CD4-positive, alpha-beta memory T cell (primary cell): ENCODE measurements at places on chromosomes 2 and 18. TPM values are rescaled to one million over a fixed set of nuclear protein-coding genes. Genes with fewer than 3 reads are reported as not detected.
A peak's percentile ranks its signal among the peaks of the same experiment; 100 is the strongest.

Gene STON1
- total RNA-seq = 4.4 TPM

Gene SCN1A
- not detected for total RNA-seq

Gene CD8B2
- total RNA-seq = not detected

Gene ATP8B1
- not detected for total RNA-seq

Gene REG1B
- total RNA-seq = not detected

Gene MROH2A
- not detected for total RNA-seq

Gene NEURL3
- total RNA-seq = 0.22 TPM

Gene SYT4
- total RNA-seq = not detected

Gene STEAP3
- 0.32 TPM for total RNA-seq

GRCh38 chr18:39911716-39912115 lies 2043.3 kb upstream of the PIK3C3 start:
- DNase-seq = no peak
- no peaks in the 10 kb centered on the region for H3K36me3 ChIP-seq
- no peak overlapping the region for H3K4me3 ChIP-seq

DNA sequence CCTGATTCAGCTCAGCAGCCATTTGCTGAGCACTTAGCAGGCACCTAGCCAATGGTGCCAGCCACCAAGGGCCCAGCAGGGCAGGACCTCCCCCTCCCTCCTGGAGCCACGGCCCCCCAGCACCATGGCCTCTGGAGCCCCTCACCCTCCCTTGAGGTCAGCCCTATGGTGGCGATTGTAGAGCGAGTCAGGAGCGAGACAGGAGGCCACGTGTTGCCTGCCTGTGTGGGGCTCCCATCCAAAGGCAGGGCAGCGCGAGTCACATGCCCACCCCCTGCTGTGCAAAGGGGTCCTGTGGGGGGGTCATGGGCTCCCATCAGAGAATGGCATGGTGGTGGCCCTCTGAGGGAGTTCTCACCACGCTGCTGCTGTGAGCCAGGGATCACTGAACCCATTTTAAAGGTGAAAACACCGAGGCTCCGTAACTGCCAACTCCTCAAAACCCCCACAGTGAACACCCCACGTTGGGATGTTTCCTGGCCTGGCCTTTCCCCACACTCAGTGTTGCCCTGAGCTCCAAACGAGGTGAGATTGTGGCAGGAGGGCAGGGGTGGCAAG lies 35.6 kb downstream of the RAMP1 start:
- no peak overlapping the region for H3K27ac ChIP-seq
- H3K36me3 ChIP-seq = no peaks in the 10 kb centered on the region
- no peak for DNase-seq
- no peaks in the 10 kb centered on the region for H3K27me3 ChIP-seq
- no peak overlapping the region for H3K4me3 ChIP-seq

DNA sequence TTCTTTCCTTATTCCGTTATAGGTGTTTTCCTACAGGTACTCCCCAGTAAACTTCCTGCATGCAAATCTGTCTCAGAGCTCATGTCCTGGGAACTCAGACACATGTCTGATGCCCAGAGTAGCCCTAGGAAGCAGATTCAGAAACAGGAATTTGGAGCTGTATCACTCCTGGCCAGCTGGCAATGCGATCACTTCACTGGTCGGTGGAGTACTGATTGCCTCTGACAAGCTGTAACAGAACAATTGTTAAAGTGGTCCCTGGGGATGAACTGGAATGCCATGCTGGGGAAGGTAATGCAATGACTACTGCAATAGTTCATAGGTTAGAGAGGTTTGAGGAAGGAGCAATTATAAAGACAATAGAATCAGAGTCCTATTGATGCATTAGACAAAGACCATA lies 131.6 kb upstream of the DOCK10 start:
- DNase-seq = no peak
- H3K27ac ChIP-seq = no peak overlapping the region
- no peaks in the 10 kb centered on the region for H3K4me1 ChIP-seq
- H3K36me3 ChIP-seq = no peaks in the 10 kb centered on the region
- no peak overlapping the region for H3K4me3 ChIP-seq

DNA sequence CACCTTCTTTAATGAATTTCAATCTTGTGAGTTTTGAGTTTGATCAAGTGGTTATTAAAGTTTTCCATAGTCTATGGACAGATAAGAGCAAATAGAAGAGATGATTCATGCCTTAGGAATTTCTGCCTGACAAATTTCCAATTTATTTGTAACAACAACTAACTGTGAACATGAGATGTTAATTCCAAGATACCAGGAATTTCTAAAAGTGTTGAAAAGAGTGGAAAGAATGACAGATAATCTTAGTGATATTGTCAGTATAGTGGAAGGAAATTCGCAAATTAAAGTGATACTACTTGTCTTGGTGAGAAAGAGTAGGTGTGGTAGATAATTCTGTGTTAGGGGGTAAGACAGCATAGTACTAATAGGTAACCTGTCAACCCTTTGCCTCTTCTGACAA lies 82.4 kb downstream of the AGPS start:
- DNase-seq = no peak
- H3K36me3 ChIP-seq = no peaks in the 10 kb centered on the region
- no peak overlapping the region for H3K4me3 ChIP-seq
- H3K4me1 ChIP-seq = no peaks in the 10 kb centered on the region

- DNase-seq = no peak
- H3K4me3 ChIP-seq = no peak overlapping the region
- no peak overlapping the region for H3K27ac ChIP-seq
These were observed 50.9 kb downstream of the BIN1 start for GRCh38 chr2:127056086-127056485.

GRCh38 chr2:19988600-19988999 lies 1.3 kb downstream of the WDR35 start:
- H3K4me3 ChIP-seq = no peak overlapping the region
- no peaks in the 10 kb centered on the region for H3K36me3 ChIP-seq
- H3K4me1 ChIP-seq = peaks cover 16% of the 10 kb centered on the region

- H3K4me3 ChIP-seq = no peak overlapping the region
- H3K27ac ChIP-seq = no peak overlapping the region
- peaks cover 17% of the 10 kb centered on the region for H3K36me3 ChIP-seq
- H3K27me3 ChIP-seq = no peaks in the 10 kb centered on the region
- peaks cover 48% of the 10 kb centered on the region for H3K4me1 ChIP-seq
These were observed 67.6 kb upstream of the MCFD2 start for GRCh38 chr2:46983065-46983801.

DNA sequence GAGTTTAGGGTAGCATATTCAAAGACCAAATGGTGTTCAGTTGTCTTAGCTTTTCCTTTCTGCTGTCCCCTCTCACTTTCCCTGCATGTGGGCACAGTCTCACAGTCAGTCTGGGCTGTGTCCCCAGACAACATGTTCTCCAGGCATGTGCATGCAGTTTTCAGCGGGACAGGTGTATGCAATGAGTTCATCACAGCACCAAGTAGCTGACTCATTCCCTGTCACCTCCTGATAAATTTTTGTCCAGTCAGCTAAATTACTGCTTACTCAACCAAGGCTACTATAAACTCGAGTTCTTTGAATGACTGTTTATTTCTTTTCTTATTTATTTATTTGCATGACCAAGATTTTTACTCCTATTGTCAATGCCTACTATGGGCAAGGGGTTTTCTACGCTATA lies 148.8 kb upstream of the CDH19 start:
- no peak for DNase-seq
- H3K4me3 ChIP-seq = no peak overlapping the region
- no peaks in the 10 kb centered on the region for H3K27me3 ChIP-seq
- H3K27ac ChIP-seq = no peak overlapping the region

DNA sequence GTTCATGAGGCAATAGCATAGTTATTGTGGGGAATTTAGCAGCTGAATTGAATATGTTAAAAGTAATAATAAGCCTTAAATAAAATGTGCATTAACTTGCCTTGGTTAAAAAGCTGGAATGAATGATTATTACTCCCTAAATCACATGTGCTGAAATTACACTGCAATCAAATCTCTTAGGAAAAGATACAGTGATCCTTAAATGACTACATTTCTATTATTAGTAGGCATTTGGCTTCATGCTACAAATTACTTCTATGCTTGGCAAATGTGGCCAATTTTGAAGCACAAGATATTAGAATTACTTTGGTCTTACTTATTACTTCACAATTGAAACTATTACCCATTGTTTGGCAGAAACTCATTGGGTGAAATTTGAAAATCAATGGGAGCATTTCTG lies 5.4 kb downstream of the RND3 start:
- H3K4me1 ChIP-seq = no peaks in the 10 kb centered on the region
- H3K27ac ChIP-seq = no peak overlapping the region
- H3K36me3 ChIP-seq = no peaks in the 10 kb centered on the region
- DNase-seq = no peak

GRCh38 chr18:31500051-31500688 lies 2.2 kb downstream of the DSG2 start:
- no peaks in the 10 kb centered on the region for H3K4me1 ChIP-seq
- no peaks in the 10 kb centered on the region for H3K36me3 ChIP-seq
- DNase-seq = no peak
- no peak overlapping the region for H3K27ac ChIP-seq

- H3K36me3 ChIP-seq = no peaks in the 10 kb centered on the region
- no peaks in the 10 kb centered on the region for H3K27me3 ChIP-seq
- no peak overlapping the region for H3K4me3 ChIP-seq
These were observed 115.4 kb upstream of the PKDCC start for GRCh38 chr2:41932241-41933045.

DNA sequence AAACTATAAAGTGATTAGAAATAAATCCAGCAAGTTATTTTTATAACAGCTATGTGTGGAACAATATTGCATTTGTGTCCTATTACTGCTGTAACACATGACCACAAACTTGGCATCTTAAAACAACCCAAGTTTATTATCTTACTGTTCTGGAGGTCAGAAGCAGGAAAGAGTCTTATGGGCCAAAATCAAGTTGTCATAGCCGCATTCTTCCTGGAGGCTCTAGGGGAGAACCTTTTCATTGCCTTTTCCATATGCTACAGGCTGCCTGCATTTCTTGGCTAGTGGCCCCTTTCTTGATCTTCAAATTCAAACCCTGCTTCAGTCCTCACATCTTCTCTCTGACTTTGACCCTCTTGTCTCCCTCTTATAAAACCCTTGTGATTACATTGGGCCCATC lies 27.0 kb upstream of the HNRNPLL start:
- H3K27ac ChIP-seq = no peak overlapping the region
- H3K4me3 ChIP-seq = no peak overlapping the region
- DNase-seq = no peak
- H3K4me1 ChIP-seq = peaks cover 32% of the 10 kb centered on the region
- no peaks in the 10 kb centered on the region for H3K27me3 ChIP-seq

DNA sequence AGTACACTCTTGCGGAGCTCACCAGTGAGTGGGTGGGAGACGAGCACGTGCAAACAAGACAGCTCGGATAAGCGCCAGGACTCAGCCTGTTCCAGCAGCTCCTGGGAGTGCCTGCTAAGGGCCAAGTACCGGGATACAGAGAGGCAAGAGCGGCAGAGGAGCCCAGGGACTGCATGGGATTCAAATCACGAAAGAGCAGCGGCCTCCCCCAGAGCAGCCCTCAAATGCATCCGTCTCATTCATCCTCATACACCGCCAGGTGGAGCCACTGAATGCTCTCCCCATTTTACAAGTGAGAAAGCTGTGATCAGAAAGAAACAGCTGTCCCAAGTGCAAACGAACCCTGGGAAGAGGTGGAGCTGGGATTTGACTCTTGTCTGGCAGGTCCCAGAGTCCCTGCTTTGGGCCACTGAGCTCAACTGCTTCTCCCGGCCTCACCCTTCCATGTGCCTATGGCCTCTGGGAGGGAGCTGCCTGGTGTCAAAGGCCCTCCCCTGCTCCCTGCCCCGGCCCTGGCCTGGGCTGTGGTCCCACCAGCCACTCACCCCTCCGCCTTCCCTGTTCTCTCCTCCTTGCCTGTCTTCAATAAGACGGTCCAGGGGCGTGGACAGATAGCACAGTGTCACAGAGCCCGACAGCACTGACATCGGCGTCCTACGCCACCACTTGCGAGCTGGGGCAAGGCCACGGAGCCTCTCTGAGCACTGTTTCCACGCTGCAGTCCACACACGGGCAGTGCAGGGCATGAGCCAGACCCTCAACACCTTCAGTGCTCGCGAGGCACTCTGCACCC lies 72.8 kb upstream of the TAF1B start:
- H3K36me3 ChIP-seq = no peaks in the 10 kb centered on the region
- no peak overlapping the region for H3K27ac ChIP-seq
- no peak overlapping the region for H3K4me3 ChIP-seq

GRCh38 chr2:55017880-55018279 lies 32.4 kb downstream of the RTN4 start:
- H3K4me1 ChIP-seq = peaks cover 21% of the 10 kb centered on the region
- no peak overlapping the region for H3K27ac ChIP-seq
- H3K36me3 ChIP-seq = no peaks in the 10 kb centered on the region
- no peaks in the 10 kb centered on the region for H3K27me3 ChIP-seq
- DNase-seq = no peak
- H3K4me3 ChIP-seq = no peak overlapping the region

- peak overlapping the region; percentile 50 for H3K4me3 ChIP-seq
- peak overlapping the region; percentile 76 for H3K27ac ChIP-seq
- peaks cover 62% of the 10 kb centered on the region for H3K4me1 ChIP-seq
These were observed 1.1 kb downstream of the UXS1 start for GRCh38 chr2:106192752-106193689.

DNA sequence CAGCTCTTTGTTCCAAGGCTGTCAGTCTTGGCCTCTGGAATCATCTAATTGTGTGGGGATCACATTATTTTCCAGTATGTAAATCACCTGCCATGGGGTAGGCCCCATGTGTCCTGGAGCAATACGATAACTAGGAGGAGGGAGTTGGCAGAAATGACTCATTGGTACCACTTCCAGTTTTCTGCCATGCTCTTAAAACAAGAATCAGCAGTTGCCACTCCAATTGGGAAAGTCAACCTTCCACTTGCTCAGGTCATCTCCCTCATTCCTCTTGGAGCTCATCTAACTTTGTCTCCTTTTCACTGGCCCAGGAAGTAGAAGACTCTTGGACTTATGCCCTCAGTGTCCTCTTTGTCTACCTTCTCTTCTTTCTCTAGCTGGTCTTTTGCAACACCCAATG lies 487.0 kb downstream of the SLC4A3 start:
- no peak overlapping the region for H3K27ac ChIP-seq
- H3K27me3 ChIP-seq = no peaks in the 10 kb centered on the region
- no peaks in the 10 kb centered on the region for H3K36me3 ChIP-seq
- no peaks in the 10 kb centered on the region for H3K4me1 ChIP-seq
- no peak overlapping the region for H3K4me3 ChIP-seq

DNA sequence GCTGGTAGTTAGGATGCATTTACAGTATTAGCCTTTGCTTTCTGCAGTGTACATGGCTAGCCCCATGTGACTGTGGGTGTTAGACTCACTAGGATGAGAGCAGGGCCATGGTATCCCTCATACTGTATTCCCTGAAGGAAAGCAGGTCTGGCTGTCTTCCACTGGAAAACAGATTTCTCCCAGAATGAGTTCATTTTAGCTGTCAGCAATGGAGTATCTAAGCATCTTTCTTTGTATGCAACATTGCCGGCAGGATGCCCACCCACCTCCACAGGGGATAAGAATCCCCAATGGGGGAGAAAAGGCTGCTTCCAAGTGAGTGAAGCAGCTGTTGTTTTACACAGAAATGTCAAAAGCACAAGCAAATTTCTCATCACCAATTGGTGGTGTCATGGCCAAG lies 142.7 kb upstream of the KLHL14 start:
- H3K4me3 ChIP-seq = no peak overlapping the region
- no peak overlapping the region for H3K27ac ChIP-seq
- no peaks in the 10 kb centered on the region for H3K27me3 ChIP-seq

GRCh38 chr2:106142683-106143082 lies 51.4 kb downstream of the UXS1 start:
- H3K27ac ChIP-seq = peak overlapping the region; percentile 1
- H3K4me3 ChIP-seq = no peak overlapping the region
- no peaks in the 10 kb centered on the region for H3K27me3 ChIP-seq
- DNase-seq = no peak
